ENCODE measurements at places on chromosomes 16 and 17.
A peak's percentile ranks its signal among the peaks of the same experiment; 100 is the strongest.

DNA sequence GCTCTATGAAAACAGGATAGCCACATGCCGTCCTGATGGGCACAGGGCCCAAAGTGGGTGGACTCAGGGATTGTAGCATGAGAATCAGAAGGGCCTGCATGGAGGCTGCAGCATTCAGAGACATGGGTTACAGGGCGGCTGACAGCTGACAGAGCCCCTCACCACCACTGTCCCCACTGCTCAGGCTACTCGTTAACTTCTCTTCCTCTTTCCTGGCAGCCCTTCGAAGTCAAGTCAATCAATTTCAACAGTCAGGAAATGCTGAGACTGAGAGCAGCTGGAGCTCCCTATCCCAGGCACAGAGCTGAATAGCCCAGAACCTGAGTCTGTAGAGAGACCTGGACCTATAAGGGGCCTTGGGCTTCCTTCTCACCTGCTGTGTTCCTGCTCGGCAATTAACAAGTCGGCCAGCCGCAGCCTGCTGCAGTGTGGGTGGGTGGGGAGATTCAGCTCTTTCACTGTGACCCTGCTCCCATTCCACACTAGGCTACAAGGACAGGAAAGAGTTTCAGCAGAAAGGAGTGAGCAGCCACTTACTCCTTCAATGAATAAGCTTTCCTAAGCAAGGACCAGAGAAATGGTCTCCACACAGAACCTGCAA is 76.9 kb downstream of the TEX14 start:
- DNase-seq, result no peak

DNA sequence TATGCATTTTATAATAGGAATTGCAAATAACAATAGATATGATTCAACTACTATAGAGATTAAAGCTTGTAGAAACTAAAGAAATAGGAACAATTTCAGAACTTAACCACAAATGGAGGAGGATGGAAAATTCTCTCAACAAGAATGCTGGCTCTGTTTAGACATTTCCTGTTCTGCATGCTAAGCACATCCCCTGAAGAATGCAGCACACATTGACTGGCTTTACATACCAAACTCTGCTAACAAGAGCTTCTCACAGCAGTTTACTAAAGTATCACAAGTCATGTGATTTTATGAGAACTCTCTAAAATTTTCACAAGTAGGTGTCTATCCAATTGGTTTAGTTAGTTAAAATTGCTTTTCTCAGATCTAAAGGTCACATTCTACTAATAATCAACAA is 85.2 kb downstream of the SPAG9 start:
- no peak for DNase-seq

DNA sequence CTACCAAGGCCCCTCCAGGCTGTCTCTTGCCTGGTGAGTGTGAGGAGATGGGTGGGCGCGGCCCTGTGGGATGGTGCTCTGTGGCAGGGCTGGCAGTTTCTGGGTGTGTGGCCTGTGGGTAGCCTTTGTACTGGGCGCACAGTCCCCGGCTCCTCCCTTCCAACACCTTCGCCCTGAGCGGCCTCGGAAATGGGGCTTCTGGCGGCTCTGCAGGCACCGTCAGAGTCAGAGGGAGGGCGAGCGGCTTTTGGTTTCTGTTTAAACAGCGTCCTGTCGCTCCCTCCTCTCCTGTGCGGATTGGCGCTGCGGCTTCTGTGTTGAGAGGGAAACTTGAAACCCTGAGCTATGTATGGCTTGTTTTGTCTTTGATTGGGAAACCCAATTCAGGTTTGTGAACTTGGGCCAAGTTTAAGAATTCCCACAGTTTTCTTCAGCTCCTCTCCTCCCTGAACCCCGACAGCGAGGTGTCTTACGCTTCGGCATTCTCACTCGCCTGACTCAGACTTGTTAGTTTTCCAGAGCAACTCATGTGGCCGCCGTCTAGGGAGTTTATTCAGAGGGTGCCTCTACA is 8.3 kb upstream of the ZNF750 start:
- peak; percentile 49 for DNase-seq

GRCh38 chr17:40056379-40057015 is 2.3 kb upstream of the MED24 start:
- no peak for DNase-seq

GRCh38 chr17:21387616-21388015 is 11.5 kb downstream of the KCNJ12 start:
- no peak for DNase-seq

GRCh38 chr16:81521141-81521626 is 76.6 kb downstream of the CMIP start:
- no peak for DNase-seq

DNA sequence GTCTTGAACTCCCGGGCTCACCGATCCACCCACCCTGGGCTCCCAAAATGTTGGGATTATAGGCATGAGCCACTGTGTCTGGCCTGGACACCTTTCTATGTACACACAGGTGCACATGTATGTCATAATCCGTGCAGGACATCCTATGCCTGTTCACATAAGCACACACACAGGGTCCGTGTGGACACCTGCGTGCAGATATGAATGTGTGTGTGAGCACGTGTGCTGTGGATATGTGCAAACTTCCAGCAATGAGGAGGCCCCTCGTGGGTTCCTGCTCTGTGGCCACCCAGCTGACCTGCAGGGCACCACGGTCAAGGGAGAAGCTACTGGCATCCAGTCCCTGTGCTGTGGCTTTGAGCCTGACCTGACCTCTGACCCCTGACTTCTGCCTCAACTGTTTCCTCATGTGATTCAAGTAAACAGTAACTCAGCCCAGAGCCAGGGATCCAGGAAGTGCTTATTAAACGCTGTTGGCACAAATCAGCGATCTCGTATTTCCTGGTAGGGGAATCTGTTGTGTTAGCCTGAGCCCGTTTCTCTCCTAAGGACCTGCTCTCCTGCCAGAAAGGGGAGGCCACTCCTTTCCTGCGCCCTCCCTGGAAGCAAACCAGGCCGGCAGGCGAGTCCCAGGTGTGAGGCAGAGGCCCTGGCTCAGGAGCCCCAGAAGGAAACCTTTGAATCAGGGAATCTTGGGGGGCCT is 6.5 kb downstream of the CPNE7 start:
- DNase-seq, result no peak

DNA sequence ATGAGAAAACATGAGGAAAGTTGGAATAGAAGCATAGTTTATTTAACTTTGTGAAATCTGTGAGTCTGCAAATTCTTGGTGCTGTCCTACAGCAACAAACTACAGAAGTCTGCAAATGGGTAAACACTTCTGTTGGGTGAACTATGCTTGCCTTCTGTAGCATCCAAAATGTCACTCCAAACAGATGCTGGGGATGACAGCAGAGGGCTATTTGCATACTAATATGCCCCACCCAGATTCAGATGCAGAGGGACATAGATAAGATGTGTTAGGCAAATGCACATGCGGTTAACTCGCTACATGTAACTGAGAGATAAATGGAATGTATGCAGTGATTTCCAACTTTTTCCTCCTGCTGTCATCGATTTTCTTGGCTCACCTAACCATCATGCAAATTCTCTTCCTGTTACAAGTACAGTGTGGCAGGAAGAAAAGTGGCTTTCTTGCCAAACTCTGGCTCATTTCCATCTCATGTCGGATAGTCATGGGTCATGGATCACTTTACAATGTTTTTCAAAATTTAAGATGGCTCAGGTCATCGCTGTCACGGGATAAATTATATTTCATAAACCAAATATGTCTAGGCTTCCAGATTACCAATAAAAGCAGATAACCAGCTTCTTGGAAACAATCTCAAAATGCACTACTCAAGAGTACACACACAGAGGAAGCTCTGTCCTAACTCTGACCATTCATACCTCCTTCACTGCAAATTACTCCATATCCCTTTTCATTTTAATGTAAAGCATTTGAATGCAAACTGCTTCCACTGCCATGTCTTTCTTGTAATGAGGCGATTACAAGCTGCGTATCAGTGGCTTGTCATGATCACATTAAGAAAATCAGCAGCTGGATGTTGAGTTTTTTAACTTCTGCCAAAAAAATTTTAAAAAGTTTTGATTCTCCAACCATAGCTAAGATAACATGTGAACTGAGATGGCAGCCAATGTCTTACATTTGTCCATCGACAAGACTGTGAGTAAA is 47.7 kb downstream of the ADAMTS18 start:
- DNase-seq, result no peak

GRCh38 chr16:83843657-83844056 is 35.9 kb downstream of the HSBP1 start:
- DNase-seq, result no peak

- no peak for DNase-seq
Observed at GRCh38 chr16:85812031-85812807, 12.7 kb downstream of the COX4I1 start.

- DNase-seq, result no peak
Observed at GRCh38 chr16:64711026-64711425, 410.8 kb downstream of the CDH11 start.

DNA sequence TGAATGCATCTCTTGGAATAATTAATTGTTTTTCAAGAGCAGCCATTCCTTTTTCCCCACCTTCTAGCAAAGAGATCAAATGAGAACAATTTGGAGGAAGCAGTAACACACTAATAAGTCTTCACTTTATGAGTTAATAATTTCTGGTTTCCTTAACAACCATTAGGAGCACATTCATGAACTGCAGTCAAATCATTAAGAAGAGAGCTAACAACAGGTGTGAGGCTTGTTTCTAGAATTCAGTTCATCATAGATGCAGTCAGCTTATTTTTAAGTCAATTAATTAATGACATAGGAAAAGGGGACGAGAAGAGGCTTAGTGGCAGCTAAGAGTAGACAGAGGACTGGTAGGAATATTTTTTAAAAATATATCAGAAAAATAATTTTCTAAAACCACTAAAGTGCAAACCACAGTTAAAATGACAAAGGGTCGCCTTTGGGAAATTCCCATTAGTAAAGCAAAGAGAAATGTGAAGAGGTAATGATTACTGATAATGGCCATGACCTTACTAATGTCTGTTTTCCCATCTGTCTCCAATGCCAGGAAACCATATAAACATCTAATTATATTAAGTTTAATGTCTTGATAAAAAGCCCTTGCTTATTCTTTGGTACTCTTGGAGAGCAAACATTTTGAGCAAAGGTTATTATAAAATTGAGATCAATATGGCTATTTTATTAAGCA is 184.2 kb downstream of the KCNJ2 start:
- no peak for DNase-seq

DNA sequence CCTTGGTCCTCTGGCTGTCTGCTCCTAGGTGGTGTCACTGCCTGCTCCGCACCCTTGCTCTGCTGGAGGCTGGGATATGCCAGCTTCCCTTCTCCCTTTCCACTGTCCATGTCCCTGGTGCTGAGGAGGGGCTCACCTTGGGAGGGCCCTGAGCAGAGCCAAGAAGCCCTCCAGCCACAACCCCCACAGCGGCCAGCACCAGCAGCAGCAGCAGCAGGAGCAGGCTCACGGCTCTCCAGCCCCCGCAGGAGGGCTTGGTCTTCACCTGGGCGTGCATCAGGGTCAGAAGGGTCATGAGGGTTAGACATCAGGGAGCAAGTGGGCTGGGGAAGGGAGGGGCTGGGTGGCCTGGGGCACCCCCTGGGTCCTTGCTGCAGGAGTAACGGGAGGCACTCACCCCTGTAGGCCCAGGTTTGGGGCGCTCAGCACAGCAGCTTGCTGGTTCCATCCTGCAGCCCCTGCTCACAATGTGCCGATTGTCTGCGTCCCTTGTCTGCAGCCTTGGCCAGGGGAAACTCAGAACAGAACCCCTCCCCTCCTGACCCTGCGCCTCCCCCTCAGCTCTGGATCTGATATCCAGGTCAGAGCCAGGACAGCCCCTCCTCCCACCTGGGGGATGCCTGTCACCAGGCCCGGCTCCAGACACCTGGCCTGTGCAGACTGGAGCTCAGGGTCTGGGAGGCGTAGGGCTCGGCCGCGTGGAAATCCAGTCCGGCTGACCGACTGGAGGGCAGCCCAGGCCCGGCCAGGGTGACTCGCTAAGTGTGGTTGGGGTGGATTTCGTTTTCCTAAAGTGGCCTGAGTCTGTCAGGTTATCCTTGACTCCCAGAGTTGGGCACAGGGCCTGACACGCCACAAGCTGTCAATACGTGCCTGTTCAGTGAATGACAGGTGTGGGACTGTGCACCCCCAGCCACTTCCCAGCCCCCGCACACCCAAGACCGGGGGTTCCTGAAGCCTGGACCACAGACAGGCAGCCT is at the start of gene BRICD5:
Gene BRICD5 (minus strand): TSS at position 478 of the 980 bp plus-strand sequence. CDS start 30 bp downstream, at position 448.
- no peak for DNase-seq

DNA sequence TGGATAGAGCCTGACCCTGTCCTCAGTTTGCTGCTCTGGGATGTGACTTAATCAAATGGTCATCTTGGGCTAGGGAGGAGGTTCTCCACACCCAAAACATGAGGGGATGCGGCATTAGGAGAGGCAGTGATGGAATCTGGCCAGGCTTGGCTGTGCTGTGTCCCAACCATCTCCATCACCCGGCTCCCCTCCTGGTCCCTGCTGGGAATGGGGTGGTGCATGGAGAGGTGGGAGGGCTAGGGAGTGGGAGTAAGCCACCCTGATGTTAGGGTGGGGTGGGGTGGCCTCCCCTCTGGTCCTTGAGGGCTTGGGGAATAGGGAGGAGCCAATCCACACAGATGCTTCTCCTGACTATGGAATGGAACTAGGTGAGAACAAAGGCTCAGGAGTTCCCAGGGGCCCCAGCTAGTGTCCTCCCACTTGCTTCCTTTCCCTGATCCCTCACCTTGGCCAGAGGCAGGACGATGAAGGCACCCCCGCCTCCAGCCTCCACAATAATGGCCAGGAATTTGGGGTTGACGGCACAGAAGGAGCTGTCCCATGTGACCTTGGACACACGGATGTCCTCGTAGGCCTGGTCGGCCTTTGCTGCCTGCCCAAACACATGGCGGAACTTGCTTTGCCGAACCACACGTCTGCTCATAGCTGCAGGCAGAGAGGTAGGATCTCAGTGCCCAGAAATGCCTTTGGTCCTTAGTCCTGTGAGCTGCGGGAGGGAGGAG is 1.8 kb downstream of the CORO6 start:
- no peak for DNase-seq

DNA sequence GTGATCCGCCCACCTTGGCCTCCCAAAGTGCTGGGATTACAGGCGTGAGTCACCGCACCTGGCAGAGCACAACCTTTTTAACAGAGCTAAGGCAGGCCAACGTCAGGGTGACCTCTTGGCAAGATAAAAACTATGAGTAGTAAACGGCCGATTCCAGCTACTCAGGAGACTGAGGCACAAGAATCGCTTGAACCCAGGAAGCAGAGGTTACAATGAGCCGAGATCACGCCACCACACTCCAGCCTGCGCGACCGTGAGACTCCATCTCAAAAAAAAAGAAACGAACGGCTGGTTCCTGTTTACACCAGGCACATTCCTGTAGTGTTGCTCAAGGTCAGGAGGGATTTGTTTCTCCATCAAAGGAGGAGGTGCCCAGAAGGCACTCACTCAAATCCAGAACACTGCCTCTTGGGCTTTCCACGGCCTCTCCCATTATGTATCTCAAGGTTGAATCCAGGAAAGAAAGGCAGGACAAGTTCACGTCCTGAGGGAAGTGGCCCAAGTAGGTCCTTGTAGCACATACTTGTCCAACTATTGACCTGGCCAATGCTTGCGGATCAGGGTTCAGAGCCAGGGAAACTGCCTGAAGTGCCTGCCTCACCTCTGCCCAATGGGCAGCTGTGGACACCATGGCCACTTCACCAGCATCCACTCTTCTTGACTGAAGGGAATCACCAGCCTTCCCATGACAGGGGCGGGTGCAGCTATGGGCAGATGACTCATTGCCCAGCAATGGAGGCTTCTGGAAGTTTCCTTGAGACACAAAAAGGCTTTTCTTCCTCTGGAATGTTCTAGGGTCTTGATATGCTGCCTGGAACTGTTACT is 13.5 kb downstream of the KNOP1 start:
- no peak for DNase-seq

Data from HS-5 (cell line).